ENCODE measurements at places on chromosomes 11 and 22.

DNA sequence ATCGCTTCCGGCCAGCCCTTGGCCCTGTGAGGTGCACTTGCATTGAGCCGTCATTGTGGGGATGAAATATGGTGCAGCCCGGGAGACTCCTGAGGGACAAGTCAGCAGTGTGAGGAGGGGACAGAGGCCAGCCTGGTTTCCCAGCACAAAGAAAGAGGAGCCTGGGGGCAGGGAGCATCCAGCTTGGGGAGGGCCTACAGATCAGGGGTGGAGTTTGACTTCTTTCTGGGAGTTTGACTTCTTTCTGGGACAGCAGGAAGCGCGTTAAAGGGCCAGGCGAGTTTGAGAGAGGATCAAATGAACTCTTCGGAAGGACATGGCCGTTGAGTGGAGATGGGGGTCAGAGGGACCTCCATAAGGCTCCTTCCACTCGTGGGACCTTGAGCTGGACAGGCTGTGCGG is 91.9 kb downstream of the LRRC32 start:
- DNase-seq, result no peak

GRCh38 chr11:91163619-91164451 is 941.0 kb upstream of the CHORDC1 start:
- no peak for DNase-seq

DNA sequence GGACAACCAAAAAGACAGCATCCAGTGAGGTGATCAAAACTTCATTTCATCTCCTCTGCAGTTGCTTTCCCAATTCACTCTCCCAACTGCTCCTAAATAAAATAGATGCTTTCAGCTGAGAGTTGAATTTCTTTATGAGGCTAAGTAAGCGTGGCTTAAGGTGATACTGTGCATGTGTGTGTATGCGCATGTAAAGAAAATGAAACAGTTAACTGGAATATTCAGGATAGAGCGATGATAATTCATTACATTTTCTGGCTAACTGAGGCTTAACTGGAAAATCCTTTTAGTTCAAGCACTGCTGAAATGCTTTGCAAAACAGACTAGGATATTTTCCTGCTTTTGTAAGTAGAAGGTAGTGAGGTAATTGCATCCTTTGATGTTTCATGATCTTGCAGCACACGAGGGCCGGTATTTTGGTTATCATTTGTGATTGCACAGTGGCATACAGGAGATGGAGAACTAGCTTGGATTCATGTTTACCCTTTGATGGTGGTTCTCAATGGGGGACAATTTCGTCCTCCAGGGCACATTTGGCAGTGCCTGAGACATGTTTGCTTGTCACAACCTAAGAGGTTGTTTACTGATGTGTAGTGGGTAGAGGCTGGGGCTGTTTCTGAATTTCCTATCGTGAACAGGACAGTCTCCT is 71.2 kb downstream of the ZBTB16 start:
- DNase-seq, result no peak

DNA sequence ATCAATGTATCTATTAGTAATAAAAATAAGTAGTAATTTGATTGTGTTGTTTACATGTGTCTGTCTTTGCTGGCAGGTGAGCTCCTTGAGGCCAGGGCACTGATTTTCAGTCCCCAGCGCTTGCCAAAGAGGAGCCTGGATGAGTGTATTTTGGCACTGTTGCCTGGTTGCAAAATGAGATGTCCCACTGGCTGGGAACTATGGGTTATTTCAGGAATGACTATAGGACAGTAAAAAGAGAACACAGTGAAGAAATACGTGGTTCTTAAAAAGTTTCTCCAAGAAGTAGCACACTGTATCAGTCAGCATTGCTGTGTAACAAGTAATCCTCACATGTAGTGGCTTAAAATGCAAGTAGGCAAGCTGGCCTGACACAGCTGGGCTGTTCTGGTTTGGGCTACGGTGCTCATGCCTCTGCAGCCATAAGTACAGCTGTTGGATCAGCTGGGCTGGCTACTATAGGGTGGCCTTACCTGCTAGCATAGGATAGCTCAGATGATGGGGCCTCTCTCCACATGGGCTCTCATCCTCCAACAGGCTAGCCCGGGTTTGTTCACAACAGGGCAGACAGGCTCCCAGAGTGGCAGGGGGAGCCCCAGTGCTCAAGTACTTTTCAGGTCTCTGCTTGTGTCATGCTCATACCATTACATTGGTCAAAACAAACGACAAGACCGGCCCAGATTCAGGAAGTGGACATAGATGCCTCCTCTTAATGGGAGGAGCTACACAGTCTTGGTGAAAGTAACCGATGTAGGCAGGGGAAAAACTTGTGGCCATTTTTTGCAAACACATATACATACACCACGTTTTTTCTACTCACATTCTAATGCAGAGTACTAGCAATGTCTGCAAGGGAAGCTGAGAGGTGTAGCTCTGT is 399.1 kb downstream of the LARGE1 start:
- DNase-seq, result no peak

All from GM19239 (cell line).